ENCODE measurements at places on chromosomes 16 and 17.

DNA sequence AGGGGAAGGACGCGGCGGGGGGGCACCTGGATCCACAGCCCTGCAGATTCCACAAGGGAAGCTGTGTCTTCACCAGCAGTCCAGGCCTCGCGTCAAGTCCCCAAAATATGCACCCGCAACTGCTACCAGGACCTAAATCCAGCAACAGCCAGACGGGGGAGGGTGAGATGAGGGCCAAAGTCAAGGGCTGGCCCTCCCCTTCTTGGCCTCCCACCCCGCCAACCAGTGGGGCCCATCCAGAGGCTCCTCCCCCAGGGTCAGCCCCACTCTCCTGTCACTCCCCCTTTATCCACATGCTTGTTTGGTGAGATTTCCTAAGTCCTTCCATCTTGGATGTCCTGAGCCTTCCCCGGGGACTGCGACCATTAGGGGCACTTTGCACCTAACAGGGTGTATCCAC lies 138.7 kb downstream of the ENGASE start:
- DNase-seq, result no peak

DNA sequence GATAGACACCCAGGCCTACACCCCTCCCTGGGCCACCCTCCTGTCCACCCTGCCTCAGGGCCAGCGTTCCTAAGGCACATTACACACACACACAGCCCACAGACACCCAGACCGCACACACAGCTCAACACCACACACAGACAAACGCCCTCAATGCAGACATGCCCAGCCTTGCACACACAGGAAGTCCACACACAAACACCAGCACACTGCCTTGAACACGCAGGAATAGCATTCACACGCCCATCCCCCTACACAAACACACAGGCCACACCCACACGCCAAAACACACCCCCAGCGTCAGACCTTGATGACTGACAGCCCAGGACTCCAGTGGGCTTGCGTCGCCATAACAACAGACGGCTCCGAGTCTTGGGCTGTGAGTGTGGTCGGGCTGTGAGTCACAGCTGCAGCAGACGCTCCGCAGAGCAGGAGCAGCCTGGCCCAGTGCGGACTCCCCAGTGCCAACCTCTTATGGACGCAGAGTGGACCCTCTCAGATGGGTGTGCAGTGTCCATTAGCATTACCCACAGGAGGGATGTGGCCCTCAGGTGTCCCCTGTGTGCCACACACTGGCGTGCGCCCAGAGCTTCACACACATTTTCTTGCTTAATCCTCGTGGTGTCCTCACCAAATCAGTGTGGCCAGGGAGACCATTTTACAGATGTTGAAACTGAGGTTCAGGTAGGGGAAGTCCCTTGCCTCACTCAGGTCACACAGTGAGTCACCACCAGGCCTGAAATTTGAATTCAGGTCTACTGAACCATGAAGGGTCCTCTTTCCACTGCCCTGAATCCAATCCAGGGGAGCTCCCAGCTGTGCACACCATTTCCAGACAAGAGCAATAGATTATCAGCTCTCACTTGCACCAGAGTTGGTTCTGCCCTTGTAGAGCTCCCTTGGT lies 17.8 kb upstream of the RAI1 start:
- DNase-seq, result peak; percentile 78

DNA sequence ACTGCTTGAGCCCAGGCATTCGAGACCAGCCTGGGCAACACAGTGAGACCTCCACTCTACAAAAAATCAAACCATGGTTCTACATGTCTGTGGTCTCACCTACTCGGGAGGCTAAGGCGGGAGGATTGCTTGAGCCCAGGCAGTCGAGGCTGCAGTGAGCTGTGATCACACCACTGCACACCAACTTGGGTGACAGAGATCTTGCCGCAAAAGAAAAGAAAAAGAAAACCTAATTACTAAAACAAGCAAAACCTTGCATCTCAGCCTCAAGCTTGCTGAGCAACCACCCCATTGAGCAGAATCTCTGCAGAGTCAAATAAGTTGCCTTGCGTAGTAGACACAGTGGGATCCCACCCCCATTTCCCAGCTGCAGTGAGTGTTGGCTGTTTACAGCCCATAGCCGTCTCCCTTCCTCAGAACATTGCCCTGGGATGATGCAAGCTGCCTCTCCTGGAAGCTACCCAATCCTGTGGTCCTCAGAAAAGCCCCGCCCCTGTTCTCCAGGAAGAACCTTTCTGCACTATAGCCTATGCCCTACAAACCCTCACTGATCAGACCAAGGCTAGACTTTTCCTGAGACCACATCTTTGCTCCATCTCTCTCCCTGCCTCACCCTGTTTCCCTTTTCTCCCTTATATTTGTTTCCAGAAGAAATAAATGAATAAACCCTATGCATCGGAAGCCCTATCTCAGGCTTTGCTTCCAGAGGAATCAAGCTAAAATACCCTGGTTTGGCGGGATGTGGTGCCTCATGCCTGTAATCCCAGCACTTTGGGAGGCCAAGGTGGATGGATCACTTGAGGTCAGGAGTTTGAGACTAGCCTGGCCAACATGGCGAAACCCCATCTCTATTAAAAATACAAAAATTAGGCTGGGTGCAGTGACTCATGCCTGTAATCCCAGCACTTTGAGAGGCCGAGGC lies 16.7 kb upstream of the ERN2 start:
- no peak for DNase-seq

- DNase-seq, result no peak
Observed at GRCh38 chr17:67074781-67075180, 30.4 kb downstream of the CACNG1 start.

DNA sequence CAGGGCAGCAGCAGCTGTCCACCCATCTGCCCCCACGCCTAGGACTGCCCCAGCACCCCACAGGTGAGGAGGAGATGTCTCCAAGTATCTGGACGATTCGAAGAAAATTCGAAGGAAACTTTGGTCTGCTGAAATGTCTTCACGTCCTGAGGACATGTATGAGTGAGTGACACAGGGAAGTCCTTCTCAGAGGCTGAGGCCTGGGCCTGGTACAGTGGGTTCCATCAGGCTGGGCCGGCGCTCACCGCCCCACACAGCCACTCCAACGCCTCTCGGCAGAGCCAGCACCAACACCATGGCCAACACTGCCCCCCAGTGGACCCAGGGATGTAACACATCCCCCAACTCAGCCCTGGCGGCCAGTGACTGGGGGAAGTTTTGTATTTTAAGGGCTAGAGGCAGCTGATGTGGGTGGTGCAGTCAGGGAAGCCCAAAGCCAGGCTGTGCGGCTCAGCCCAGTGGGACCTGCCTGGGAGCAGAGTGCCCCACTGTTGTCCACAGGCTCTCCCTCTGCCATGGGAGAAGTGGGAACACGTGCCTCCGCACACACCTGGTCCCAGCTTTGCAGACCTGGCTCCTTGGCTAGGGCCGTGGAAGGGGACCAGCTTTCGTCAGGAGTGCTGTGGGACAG lies 55.8 kb upstream of the FASN start:
- DNase-seq, result peak; percentile 13

DNA sequence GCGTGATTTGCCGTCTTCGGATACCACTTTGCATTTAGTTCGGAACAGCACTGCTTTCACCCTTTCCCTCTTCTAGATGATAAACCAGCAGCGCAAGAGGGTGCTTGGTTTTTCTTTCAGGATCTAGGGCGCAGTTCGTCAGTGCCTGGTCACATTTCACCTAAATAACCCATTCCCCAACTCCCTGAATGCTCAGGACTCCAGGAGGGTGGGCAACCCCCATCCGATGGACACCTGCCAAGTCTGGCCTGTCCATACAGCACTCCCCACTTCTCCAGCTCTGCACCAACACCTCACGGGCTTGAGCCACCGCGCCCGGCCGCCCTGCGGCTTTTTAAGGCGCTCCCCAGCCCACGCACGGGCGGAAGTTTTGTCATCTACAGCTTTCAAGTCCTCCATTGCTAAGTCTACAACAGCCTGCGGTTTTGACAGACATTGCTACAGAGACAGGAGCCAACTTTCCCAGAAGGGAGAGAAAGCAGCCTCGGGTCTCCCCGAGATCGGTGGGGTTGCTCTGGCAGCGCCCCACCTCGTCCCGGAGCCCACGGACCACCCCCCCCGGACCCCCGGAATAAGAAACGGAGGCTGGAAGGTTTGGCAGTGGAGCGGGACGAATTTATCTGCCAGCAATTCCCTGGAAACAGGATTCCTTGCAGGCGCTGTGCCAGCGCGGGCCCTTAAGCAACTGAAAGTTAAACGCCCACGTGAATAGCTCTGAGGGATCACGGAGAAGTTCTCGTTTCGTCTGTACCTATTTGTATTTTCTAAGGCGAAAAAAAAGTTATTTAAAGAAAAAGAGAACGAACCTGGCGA lies 38.6 kb upstream of the SLFN13 start:
- DNase-seq, result no peak

- DNase-seq, result no peak
Observed at GRCh38 chr16:22423716-22424115, 49.3 kb upstream of the CDR2 start.

- no peak for DNase-seq
Observed at GRCh38 chr16:74309789-74310781, 13.5 kb downstream of the PSMD7 start.

GRCh38 chr16:15963307-15963910 lies 14.0 kb downstream of the ABCC1 start:
- no peak for DNase-seq

GRCh38 chr16:73735018-73735417 lies 561.6 kb upstream of the PSMD7 start:
- no peak for DNase-seq

DNA sequence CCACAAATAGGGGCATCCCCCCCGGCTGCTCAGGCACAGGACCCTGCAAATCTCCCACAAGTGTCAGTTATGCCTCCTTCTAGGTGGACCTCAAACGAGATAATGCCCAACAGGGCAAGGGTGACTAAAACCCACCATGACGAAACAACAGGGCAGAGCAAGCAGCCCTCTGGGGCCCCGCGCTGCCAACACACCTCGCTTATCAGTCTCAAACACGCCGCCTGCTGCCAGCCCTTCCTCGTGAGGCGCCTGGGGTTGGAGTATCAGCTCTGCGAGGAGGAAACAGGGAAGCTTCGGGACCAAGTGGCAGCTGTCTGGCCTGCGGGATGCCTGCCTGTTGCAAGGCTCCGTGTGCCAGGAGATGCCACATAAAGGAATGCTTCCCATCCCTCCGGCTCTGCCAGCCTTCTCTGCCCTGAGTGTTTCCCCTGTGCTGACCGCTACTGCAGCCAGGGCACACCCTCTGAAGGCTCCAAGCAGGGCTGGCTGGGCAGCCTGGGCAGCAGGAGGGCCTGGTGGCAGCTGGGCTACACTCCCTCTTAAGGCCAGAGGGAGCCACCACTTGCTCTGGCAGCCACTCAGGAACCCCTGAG lies 2.5 kb downstream of the SMIM5 start:
- DNase-seq, result no peak

GRCh38 chr16:67703626-67704025 lies 15.5 kb downstream of the GFOD2 start:
- DNase-seq, result no peak

All from pulmonary artery endothelial cell (primary cell).